ENCODE measurements at places on chromosomes 1 and 21.

- peak; percentile 45 for DNase-seq
Measured at GRCh38 chr1:39398278-39399021, 93.0 kb upstream of the BMP8A start.

DNA sequence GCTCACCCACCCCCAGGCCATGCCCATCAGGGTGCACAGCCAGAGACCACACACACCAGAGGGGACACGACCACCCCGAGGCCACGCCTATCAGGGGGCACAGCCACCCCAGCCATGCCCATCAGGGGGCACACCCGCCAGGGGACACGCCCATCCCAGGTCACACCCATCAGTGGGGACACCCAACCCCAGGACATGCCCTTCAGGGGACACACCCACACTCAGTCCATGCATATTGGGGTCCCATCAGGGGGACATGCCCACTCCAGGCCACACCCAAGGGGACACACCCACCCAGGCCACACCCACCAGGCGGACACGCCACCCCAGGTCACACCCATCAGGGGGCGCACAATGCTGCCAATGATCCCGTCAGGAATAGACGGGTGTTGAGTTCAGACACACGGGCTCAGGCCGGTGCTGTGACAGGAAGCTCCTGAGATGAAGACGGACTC, 20.7 kb downstream of the MCM3AP start:
- DNase-seq = no peak

GRCh38 chr21:34590520-34590919, 24.4 kb downstream of the RCAN1 start:
- no peak for DNase-seq

GRCh38 chr1:53381790-53382401, 54.0 kb upstream of the LRP8 start:
- DNase-seq = no peak

DNA sequence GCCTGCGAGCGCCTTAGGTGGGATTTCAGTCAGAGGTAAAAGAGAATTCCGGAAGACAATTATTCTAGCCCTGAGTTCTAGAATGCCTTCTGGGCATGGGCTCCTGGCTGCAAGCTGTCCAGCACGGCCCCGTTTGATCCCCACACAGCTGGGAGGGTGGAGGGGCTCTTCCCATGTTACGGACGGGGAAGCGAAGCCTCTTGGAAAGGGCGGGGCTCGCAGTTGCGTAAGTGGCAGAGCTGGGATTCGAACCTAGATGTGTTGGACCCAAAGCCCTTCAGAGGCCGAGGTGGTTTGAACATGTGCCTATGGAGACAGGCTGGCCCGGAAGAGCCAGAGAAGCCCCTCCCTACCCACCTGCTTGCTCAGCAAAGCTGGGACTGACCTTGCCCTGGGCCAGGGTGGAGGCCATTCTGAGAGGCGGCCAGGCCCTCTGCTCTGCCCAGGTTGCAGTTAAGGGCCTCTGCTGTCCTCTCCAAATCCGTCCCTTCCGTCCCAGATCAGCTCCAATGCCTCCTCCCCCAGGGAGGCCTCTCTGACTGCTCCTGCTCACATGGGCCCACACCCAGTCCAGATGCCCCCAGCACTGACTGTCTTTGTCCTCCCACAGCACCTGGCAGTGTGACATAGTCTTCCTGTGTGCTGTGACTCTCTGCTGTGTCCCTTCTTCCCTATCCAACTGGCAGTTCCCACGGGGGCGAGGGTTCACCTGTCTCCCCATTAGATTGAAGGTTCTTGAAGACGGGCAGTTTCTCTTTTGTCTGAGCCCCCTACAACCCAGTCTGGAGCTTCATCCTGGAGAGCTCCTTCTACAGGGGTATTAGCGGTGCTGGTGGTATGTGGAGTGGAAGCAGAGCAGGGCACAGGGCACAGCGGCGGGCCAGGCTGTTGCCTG, 1.2 kb upstream of the HSPB7 start:
- no peak for DNase-seq

GRCh38 chr1:44406737-44407429, 1.8 kb downstream of the RNF220 start:
- DNase-seq = peak; percentile 11

DNA sequence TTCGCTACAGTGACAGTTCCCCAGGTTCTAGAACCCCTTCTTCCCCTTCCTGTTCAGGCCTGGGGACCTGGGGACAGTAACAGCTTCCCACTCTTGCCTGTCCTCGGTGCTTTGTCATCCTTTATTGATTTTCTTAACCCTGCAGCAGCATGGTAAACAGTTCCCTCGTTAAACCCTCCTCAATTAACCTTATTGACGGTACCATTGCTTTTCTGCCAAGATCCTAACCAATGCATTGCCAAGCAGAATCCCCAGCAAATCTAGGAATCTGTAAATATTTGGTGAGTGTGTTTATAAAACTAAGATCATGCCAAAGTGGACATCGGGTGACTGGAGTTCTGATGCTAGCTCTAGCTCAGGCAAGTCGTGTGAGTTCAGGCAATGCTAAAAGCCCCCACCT, 99.6 kb upstream of the KAZN start:
- no peak for DNase-seq

GRCh38 chr1:71350805-71351204, 270.0 kb upstream of the ZRANB2 start:
- no peak for DNase-seq

DNA sequence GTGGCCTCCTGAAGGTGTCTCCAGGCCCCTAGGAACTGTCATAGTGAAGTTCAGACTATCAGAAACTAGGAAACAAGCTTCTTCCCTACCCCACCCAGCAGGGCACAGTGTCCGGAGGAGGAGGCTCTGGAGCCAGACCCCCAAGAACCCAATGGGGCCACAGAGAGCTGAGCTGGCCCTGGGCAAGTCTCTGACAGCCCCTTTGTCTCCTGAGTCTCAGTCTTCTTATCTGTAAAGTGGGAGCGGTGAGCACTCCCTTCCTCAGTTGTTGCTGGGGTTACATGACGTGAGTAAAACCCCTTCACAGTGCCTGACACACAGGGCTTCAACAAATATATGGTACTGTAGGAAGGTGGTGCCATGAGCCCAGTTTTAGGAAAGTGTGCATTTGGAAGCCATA, 675.8 kb downstream of the MATN1 start:
- DNase-seq = no peak

- no peak for DNase-seq
Measured at GRCh38 chr1:58620259-58620658, 43.2 kb upstream of the TACSTD2 start.

GRCh38 chr1:155555915-155556314, 6.7 kb downstream of the ASH1L start:
- DNase-seq = no peak

GRCh38 chr1:199312626-199313025, 673.8 kb downstream of the PTPRC start:
- DNase-seq = no peak

DNA sequence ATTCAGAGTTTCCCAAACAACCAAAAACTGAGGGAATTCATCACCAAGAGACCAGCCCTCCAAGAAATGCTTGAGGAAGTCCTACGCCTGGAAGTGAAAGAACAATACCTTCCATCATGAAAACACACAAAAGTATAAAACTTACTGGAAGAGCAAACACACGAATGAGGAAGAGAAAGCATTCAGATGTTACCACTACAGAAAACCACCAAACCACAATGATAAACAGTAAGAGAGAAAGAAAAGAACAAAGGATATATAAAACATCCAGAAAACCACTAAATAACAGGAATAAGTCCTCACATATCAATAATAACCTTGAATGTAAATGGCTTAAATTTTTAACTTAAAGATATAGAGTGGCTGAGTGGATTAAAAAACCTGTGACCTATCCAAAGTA, 58.5 kb upstream of the BCL10 start:
- DNase-seq = no peak

DNA sequence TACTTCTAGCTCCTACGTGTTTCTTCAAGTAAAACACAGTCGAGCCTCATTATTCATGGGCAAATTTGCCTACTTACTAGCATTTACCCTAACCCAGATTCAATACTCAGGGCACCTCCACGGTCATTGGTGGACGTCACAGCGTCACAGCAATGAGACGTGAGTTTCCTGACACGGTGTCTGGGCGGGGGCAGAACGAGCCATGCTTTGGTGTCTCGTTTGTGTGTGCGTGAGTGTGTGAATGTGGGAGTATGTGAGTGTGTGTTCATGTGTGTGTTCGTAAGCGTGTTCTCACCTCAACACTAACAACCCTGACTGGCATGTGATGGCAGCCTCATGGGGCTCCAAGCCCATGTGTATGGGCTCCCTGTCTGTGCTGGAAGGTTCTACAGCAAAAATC, 17.5 kb upstream of the COL18A1 start:
- DNase-seq = no peak

DNA sequence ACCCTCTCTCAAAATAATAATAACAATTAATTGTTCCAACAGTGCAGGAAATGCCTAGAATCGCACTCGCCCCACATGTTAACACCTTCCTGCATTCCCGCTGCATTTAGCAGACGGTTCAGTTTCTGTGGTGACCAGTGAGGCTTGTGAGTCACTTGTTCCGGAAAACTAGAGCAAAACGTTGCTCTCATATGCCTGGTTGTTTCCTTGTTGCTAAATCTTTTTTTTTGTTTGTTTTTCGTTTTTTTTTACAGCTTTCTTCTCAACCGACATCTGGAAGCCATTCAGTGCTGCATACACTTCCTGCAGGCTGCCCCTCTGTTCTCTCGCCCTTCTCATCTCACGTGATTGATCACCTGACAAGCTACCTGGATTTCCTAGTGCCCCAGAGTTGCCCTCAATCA, 56.9 kb upstream of the TMPRSS2 start:
- no peak for DNase-seq
